ENCODE measurements at places on chromosomes 11 and 22.
A peak's percentile ranks its signal among the peaks of the same experiment; 100 is the strongest.

DNA sequence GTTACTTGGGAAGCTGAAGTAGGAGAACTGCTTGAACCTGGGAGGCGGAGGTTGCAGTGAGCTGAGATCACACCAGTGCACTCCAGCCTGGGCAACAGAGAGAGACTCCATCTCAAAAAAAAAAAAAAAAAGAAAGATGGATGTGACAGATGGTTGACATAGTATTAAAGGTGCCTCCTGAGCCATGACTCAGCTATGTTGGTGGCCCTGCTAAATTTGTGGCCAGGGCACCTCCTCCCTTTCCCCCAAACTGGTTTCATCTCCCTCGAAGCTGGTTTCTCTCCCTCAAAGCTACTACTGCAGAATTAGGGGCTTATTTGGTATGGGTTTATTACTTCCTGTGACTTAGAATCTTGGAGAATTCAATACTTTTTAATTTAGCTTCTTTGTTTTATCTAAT lies 31.5 kb downstream of the SDHD start:
- DNase-seq, result no peak

DNA sequence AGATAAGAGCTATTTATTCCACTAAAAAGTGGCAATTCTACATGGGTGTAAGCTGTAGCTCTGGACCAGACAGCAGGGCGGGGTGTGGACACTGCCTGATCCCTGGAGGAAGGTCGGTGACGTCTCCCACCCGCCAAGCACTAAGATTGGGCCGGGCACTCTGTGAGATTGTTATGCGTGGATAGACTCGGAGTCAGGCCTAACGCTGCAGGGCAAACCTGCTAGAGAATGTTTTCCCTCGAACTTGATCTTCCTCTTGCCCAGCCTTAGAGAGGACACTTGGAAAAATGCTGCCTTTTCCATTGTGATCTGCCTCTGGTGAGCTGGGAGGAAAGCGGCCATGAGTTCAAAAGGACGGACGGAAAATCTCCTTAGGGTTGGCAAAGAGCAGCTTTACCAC lies 1273.4 kb downstream of the TBC1D22A start:
- peak; percentile 27 for DNase-seq

DNA sequence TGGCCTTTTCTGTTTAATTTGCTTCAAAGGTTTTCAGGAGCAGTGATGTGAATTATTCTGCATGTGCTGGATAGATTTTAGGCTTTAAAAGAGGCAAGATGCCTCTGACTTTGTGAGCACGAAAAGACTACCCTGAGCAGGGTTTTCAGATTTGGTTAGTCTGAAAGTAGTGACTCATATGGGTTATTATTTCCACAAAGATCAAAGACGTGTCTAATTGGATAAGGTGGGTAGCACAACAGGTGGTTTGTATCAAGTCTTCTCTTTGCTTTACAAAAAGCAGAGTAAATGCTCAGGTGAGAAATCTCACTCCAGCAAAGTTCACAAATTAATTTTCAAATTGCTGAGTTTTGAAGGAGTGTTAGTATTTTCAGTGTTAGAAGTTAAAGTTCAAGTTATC lies 37.6 kb upstream of the DBX1 start:
- no peak for DNase-seq

DNA sequence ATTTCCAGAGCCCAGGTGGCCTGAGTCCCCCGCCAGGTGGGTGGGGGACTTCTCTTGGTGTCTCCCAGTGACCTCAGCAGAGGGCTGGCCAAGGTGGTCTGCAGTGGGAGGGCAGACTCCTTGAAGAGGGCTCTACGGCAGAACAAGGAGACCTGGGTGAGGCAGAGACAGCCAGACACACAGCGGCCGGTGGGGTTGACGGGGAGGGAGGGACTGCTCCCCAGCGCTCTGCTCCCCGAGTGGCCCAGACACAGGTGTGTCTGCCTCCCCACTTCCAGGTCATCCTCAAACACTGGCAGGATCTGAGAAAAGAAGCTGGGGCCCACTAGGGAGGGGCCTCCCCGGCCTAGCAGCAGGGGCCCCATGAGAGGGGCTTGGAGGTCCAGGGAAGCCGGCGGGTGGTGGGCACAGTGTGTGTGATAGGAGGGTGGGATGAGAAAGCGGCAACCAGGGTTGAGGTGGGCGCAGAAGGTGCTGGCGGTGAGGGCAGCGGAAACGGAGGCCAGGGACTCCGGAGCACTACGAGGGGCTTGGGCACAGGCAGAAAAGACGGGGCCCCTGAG lies 30.1 kb downstream of the SYT7 start:
- no peak for DNase-seq

- no peak for DNase-seq
Measured at GRCh38 chr11:40642284-40642683, 817.2 kb downstream of the LRRC4C start.

GRCh38 chr22:50670513-50670912 lies 2.1 kb upstream of the SHANK3 start:
- no peak for DNase-seq

DNA sequence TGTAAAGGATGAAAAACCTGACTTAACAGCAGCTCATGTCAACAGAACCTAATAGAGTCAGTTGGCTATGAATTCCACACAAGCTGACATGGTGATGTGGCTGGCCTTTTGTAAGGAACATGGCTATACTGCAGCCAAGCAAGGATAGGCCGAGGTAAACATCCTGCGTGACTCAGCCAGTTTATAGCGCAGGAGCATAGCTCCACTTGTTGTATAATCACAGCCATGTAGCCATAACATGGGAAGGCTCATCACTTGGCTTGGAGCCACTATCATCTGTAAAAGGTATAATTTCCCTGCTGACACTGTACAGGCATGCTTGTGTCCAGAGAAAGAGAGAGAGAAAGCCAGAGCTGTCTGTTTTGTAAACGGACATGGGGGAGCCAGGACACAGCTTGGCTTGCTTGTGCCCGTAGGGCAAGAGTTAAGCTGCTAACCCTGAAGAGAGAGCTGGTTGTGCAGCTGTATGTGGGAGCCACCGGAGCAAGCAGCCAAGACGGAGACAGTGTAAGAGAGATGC lies 104.4 kb upstream of the PLET1 start:
- DNase-seq, result peak; percentile 52

GRCh38 chr11:83054904-83055380 lies 16.8 kb downstream of the RAB30 start:
- no peak for DNase-seq

DNA sequence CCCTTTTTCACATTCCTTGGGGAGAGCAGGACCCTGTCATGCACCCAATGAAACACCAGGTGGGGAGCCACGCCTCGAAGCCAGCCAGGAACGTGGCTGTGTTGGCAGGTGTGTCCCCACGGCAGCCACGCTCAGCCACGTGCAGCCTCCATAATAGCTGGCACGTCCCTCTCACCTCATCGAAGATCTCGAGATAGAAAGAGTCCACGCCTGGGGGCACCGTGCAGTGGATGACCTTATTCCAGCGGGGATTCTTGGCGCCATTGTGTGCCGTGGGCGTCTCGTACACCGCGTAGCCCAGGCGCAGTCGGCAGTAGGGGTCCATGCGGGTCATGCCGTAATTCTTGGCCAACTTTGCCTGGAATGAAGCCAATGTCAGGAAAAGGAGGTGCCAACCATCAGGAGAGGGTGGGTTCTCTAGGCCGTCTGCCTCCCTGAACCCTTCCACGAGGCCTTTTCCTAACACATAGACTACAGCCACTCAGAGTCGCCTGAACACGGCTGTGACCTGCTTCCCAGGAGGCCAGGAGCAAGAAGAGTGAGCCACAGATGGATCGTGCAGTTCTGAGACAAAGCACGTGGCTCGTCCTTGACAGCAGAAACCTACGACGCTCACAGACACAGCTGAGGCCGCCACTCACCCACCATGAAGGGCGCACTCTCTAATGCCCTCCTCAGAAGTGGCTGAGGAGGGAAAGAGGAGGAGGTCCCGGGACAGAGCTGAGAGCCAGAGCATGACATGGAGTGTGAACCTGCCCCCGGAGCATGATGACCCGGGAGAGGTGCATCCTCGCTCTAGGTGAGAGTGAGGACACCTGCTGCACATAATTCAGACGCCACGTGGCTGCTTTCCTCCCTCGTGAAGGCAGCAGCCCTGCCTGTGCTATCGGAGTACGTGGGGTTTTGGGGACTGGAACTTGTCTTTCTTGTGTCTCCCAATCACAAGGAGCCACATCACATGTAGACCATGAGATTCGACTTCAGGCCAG lies 19.1 kb downstream of the TOLLIP start:
- DNase-seq, result no peak

- DNase-seq, result no peak
Measured at GRCh38 chr11:88418508-88418907, 81.0 kb upstream of the CTSC start.

DNA sequence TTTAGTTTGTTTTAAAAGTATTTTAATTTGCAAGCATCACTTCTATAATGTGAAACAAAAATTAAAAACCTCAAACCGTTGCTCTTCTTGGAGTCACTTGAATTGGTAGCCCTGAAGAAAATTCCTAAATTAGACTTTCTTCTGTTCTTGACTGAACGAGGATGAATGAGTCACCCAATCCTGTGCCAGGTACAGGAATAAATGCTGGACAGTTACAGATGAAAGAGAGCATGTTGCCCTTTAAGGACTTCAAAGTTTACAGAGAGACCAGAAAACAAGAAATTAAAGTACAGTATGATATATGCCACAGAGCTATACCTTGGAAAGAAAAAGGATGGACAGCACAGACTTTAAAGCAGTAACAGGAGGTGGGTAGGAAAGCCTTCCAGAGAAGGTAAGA lies 41.3 kb upstream of the CXCR5 start:
- DNase-seq, result no peak

- DNase-seq, result no peak
Measured at GRCh38 chr11:62882788-62883501, 2.2 kb downstream of the SLC3A2 start.

GRCh38 chr11:118342503-118343161 lies at the start of gene CD3D:
Gene CD3D (minus strand): TSS chr11:118342705. CDS start chr11:118342607, 98 bp downstream.
- DNase-seq, result no peak

GRCh38 chr11:94757037-94757735 lies 11.0 kb upstream of the AMOTL1 start:
- no peak for DNase-seq

- no peak for DNase-seq
Measured at GRCh38 chr22:22059291-22060002, 76.9 kb upstream of the TOP3B start.

DNA sequence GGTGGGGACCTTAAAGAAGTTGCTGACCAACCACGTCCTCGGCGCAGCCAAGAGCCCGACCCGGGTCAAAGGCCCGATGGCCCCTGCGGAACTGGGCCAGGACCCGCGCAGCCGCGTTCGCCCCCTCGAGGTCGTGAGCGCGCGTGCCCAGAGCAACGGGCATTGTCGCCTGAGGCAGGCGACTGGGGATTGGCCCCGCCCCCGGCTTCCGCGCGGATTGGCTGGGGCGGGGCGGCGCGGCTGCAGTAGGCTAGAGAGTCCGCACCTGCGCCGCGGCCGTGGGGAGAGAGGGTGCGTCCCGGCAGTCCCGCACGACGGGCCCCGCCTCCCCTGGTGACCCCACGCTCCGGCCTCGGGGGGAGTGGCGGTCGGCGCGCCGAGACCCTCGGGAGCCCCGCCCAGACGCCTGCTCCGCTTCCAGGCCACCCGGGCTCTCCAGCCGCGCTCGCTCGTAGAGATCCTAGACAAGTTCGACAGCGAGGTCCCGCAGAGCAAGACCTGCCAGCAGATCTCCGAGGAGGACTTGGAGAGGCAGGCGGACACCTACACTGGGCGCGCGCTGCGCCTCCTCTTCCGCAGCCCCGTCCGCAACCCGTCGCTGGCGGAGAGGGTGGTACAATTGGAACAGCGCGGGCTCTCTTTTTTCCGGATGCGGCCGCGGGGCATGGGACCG lies 8.3 kb upstream of the PPIL2 start:
- peak; percentile 88 for DNase-seq

DNA sequence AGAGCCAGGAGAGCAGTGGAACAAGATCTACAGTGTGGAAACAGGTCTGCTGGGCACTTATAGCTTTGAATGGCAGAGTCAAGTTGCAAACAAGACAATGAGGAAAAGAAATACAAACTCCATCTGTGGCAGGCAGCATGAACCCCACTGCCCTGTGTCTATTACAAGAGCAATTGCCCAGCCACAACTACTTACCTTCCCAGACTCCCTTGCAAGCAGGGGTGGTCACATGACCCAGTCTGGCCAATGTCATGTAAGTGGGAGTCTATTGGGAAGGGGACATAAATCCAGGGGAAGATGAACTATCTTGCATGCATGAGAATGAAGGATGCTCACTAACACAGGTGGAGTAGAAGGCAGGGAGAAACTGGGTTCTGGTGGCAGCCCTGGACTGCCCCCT lies 44.1 kb upstream of the RFPL3 start:
- no peak for DNase-seq

GRCh38 chr22:44391015-44391414 lies 78.3 kb upstream of the SHISAL1 start:
- no peak for DNase-seq

- no peak for DNase-seq
Measured at GRCh38 chr22:47334601-47335000, 572.2 kb downstream of the TBC1D22A start.

DNA sequence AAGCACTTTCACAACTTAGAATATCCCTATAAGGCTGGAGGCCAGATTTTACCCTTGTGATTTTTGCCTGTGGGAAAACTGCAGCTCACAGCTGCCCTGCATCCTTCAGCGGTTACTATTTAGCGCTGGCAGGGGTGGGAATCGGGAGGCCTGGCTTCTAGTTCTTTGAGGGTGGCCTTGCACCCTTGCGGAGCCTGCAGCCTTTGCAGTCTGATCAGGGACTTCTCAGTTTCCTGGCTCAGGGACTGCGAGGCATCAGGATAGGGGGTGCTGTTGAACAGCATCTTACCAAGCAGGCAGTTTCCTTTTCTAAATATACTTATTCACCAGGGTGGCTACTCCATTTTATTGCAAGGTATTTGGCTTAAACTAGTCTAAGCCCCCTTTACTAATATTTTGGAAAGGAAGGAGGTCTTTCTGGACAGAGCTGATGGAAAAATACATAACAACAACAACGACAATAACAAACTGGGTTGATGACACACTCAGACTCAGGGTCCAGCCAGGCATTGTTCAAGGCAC lies 2.9 kb upstream of the APOA1 start:
- no peak for DNase-seq

GRCh38 chr11:10856689-10857458 lies 979 bp downstream of the ZBED5 start:
- no peak for DNase-seq

DNA sequence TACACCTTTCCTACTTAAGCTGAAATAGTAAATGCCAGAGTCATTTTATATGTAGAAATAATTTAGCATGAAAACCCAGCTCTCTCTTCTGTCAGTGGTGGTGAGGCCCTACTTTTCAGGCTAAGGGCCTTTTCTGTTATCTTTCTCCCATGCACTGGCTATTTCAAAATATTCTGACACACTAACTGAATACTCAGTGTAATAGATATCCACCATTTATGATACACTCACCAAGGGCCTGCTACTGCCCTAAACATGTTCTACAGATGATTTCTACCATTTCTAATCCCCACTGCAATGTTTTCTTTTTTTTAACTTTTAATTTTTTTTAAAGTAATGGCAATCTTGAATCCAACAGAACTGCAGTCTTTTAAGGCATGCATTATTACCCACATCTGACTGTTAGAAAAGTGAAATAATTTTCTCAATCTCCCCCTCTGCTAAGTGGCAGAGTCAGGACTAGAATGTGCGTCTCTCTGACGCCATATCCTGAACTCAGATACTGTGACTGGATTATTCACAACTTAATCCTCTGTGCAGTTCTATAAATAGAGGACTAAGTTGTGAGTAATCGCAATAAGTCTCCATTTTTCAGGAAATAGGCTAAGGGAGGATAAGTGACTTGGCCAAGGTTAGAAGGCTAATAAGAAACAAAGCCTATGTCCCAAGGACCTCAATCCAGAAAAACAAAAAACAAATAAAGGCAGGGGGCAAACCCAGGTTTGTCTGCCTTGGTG lies 44.0 kb downstream of the GRAMD1B start:
- no peak for DNase-seq
